ENCODE measurements at places on chromosomes 5 and 9.

DNA sequence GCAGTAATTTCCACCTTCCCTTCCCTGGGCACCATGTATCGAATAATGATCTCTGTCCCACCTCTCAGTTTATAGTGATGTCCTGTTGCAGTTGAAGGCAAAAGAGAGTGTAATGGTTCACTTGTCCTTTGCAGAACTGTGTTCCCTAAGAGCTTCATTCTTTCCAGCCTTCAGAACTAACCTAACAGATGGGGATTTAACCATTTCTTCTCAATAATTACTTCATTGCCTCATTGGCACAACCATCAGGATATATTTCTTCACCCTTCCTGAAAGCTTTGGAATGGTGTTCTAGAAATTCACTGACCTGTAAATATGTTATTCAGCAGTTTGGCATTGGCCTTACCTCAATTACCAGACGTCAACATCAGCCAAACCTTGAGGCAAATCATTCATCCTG, 83.9 kb upstream of the PRRC1 start:
- no peak for DNase-seq

DNA sequence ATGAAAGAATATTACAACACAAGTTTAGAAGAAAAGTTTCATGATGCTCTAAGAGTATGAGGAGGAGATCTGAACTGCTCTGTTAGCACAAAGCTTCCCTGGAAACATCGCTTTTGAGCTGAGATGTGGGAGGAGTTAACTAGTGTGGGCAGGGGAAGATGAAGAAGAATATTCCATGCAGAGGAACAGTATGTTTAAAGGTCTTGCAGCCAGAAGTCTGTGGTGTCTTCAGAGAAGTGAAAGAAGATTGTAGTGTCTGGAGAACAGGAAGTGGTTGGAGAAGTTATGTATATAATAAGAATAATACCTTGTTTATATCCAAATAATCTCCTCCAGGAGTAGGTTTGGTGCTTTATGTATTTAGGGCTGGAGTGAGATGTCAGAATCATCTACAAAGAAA, 406.7 kb downstream of the MAN2A1 start:
- DNase-seq = no peak

- no peak for DNase-seq
Observed at GRCh38 chr5:61148515-61148914, 13.8 kb downstream of the SMIM15 start.

GRCh38 chr9:109506097-109506712, 8.1 kb upstream of the PTPN3 start:
- no peak for DNase-seq

- DNase-seq = no peak
Observed at GRCh38 chr5:179905161-179905560, 2.5 kb downstream of the TBC1D9B start.

DNA sequence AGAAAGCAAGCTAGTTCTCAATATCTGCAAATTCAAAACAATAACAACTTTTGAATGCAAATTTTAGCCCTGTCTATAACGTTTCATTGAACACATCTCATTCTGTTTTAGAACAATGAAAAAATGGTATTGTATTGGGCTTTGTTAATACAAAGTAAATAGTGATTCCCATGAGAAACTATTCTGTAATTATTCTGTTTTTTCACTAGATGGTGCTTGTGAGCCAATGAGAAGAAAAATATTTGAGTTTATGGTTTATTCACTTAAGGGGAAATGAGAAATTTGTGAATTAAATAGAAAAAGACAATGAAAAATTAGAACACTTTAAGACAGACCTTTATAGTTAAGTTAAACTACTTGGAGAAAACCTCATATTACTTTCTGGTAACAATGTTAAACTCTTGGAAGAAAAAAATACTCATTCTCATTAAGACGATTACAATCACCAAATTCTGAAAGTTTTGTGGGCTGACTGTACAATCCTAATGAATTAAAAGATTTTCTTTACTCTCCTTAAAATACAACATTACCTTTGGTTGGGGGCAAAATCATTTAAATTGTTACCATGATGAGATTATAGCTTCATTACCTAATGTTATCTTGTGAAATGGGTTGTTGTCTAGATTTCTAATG, 127.0 kb downstream of the NNT start:
- DNase-seq = no peak

DNA sequence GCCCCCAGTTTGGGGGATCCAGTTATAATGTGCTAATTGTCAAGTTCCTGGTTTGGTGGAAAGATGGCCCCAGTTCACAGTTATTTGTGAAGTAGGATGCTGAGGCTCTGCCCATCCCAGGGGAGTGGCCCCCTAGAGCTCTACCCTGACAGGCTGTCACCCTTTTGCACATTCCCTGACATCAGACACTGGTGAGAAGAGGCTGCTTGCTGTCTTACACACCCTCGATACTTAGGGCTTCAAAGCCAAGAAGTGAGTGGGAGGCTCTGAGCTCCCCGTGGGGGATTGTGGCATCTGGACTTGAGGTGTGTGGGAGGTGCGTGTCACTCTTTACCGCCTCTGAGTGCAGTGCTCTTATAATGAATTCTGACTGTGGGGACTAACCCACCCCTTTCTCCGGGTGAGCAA, 168.5 kb downstream of the DOCK2 start:
- DNase-seq = no peak

DNA sequence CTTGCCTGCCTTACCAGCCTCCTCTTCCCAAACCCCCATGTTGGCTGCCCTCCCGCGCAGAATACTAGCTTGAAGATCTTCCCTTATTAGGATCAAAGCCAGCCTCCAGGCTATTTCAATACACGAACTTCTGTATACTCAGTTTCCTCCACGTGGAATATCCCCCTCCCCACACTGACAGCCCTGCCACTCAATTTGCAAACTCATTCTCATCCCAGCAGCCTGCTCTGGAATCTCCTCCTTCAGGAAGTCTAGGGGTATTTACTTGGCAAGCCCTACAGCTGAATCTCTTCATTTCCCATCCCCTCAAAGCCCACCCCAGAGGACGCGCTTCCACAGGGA, 157.0 kb upstream of the SMIM23 start:
- DNase-seq = no peak

DNA sequence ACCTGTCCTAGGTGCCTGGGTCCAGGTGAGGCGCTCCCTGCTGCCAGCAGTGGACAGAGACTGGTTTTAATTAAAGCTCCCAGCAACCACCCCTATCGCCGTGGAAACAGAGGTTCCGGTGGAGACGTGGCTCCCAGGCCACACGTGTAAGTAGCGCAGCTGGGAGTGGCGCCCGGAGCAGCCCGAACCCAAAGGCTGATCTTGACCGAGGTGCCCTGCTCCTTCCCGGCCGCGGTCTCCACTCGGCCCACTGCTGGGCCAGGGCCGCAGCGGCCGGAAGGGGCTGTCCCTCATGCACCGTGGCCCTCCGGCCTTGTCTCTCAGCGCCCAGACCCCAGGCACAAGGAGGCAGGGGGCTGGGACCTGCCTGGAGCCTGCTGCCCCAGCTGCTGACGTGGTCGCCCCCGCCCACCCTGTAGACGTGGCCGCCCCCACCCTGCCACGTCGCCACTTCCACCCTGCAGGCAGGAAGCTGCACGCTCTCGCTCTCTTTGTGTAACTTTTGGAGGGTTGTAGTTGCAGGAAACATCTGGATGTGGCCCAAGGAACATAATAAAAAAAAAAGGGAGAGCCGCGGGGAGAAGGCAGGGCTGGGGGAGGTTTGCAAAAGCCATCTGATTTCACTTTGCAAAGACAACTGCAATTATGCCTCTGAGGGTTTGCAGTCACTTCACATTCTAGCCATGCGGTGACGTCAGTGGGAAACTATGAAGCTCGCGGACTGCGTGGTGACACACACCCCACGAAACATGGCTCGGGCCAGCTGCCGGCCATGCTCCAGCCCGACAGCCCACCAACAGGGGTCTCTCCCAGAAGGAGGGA, 129.9 kb downstream of the RXRA start:
- DNase-seq = peak; percentile 82

DNA sequence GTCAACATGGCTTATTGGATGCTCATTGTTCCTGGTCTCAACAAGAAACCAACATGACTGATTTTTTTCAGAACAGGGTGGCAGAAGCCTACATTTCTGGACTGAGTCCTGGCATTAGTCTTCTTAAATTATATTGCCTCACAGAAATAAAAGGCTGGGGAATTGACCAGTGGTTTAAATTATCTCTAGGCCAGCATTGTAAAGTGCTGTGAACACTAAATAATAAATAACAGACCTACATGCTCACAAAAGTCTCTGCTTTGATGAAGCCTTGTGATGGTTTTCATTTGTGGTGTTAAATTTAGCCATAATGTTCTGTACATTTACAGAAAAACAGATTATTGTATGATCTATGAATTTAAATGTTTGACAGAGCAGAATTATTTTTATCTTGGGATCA, 44.7 kb upstream of the CD180 start:
- DNase-seq = no peak

- no peak for DNase-seq
Observed at GRCh38 chr5:88092958-88093605, 175.6 kb downstream of the TMEM161B start.

GRCh38 chr9:116325924-116326323, 172.3 kb downstream of the PAPPA start:
- DNase-seq = no peak

DNA sequence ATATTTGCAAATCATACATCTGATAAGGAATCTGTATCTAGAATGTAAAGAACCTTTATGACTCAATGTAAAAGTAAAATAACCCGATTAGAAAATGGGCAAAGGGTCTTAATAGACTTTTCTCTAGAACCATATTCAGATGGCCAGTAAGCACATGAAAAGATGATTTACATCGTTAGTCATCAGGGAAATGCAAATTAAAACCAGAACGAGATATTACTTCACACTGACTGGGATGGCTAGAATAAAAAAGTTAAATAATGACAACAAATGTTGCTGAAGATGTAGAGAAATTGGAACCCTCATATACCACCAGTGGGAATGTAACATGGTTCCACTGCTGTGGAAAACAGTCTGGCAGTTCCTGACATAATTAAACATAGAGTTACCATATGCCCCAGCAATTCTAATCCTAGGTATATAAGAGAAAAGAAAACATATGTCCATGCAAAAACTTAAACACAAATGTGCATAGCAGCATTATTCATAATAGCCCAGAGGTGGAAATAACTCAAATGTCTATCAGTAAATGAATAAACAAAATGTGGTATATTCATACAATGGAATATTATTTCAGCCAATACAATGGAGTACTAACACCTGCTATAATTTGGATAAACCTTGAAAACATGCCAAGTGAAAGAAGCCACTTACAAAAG, 100.4 kb upstream of the MAMDC2 start:
- no peak for DNase-seq

DNA sequence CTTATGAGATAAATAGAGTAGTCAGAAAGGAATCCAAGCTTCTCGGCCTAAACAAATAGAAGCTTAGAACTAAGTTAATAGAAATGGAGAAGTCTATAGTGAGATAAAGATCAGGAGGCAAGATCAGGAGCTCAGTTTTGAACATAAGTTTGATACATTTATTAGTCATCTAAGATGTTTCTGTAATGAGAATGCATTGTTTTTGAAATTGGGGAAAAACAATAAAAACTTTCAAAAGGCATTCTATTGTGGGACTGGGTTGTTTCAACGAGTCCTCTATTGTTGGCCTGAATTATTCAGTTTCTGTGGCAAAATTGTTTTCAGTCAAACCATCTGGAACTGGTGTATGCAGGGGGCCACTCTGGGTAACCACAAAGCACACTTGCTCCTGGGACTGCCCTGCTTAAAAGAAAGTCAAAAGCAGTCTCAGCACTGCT, 181.0 kb upstream of the CLINT1 start:
- DNase-seq = no peak

DNA sequence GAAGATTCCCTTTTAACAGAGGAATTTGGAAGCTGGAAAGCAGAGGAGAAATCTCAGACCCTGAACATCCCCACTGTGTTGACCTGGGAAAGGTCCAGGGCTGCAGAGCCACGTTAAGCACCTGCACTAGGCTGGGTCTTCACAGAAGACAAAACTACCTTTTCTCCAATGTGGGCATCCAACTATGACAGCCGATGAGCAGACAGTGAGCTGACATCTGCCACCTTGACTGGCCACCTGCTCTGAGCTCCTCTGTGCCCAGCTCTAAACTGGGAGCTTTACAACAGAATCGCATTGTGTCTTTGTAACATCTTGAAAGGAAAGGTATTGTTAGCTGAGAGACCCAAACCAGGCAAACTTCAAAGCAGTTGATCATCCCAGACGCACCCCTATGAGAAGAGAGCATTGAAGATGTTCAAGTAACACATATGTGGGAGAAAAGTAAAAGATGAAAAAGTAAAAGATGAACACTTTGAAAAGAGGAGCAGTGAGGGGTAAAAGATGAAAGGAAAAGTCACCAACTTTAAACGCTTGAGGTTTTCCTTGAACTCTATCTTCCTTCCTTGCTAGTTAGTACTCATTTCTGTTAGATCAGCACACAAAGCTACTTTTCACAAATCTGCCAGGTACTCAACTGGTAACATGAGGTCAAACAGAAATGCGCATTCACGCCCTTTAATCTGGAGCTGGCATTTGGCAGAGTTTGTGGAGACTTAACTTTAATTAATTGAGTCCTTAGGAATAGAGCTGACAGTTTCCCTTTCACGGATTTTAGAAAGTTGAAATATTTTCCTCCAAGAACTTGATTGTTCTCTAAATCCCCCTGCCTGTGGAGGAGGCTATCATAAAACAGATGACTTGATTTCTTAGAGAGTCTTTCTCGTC, 53.2 kb upstream of the CTXN3 start:
- no peak for DNase-seq

DNA sequence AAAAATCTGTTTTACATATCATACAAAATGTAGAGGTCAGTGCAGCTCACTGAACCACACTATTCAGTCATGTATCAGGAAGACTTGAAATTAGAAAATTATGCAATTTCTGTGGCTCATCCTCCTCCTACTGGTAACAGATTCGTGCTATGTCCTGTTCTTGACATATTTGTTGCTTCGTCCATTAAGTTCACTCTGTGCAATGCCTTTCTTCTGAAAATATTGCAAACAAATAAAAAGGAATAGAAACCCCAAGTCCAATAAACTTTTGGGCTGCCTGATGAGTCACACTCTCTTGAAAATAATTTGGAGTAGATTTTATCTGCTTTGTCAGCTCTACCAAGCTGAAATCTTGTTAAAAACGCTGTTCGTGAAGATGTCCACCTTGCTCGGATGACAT, 391.2 kb downstream of the RAB3C start:
- DNase-seq = no peak

DNA sequence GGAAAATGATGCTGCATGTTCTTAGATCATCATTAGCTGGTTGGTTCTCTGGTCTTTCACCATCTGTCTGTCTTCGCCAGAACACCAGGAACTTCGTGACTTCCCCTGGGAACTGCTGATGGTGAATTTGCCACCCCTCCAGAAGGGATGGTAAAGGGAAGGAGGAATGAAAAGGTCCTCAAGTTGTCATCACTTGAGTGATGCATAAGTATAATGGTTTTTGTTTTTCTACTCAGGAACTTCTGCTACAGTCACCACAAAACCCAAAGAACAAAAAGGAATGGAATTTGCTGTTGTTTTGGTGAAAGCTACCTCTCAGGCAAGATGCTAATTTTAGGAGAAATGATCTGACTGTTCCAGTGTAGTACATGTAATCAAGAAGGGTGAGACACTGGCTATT, 328.4 kb downstream of the ARHGEF28 start:
- no peak for DNase-seq

GRCh38 chr5:96254980-96255691, 177.9 kb downstream of the PCSK1 start:
- DNase-seq = no peak

GRCh38 chr5:138937392-138938387, 62.6 kb upstream of the LRRTM2 start:
- no peak for DNase-seq

GRCh38 chr5:38615042-38615441, 58.6 kb upstream of the LIFR start:
- DNase-seq = no peak

Data from mucosa of descending colon (tissue), 3 donors.